ENCODE measurements at places on chromosomes 2 and 18. TPM values are rescaled to one million over a fixed set of nuclear protein-coding genes. Genes with fewer than 3 reads are reported as not detected.

GRCh38 chr18:4203568-4204437 is 251.3 kb downstream of the DLGAP1 start:
- H3K4me1 ChIP-seq: no peaks in the 10 kb centered on the region
- no peak for DNase-seq
- no peak overlapping the region for H3K4me3 ChIP-seq
- no peaks in the 10 kb centered on the region for H3K36me3 ChIP-seq

The KLHL30 gene
- not detected for total RNA-seq

- no peak overlapping the region for H3K27ac ChIP-seq
- H3K27me3 ChIP-seq: no peaks in the 10 kb centered on the region
- no peak overlapping the region for H3K4me3 ChIP-seq
- H3K4me1 ChIP-seq: no peaks in the 10 kb centered on the region
- H3K36me3 ChIP-seq: no peaks in the 10 kb centered on the region
These were observed 387.2 kb upstream of the CWC22 start for GRCh38 chr2:180394305-180394704.

GRCh38 chr2:165436559-165436958 is 32.9 kb upstream of the CSRNP3 start:
- DNase-seq: no peak
- no peaks in the 10 kb centered on the region for H3K4me1 ChIP-seq
- H3K4me3 ChIP-seq: no peak overlapping the region
- H3K27me3 ChIP-seq: no peaks in the 10 kb centered on the region
- no peak overlapping the region for H3K27ac ChIP-seq
- H3K36me3 ChIP-seq: no peaks in the 10 kb centered on the region

The ANKRD29 gene
- not detected for total RNA-seq

DNA sequence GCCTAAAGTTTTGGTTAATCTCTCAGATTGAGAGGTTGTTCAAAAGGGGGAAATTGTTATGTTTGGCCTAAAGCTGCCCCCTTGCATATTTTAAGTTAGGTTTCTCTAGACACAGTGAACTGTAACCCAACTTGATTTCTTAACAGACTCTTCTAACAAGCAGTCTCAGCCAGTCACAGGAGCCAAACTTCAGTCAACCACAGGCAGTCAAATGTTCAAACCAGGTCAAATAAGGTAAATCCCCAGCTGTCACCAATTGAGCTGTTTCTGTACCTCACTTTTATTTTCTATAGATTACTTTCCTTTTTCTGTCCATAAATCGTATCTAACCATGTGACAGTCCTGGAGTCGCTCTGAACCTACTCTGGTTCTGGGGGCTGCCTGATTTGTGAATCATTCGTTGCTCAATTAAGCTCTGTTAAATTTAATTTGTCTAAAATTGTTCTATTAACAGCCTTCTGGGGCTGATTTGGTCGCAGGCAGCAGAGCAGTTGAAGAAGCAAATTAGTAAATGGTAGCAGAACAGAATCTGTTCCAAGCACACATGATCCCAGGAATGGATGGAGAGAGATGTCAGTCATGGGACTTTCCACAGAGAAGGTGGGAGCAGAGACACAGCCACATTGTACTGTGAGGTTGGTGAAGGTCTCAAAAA is 16.4 kb upstream of the NFU1 start:
- H3K4me1 ChIP-seq: peaks cover 6% of the 10 kb centered on the region
- no peaks in the 10 kb centered on the region for H3K27me3 ChIP-seq
- no peak overlapping the region for H3K4me3 ChIP-seq
- H3K27ac ChIP-seq: no peak overlapping the region
- H3K36me3 ChIP-seq: no peaks in the 10 kb centered on the region
- DNase-seq: no peak

DNA sequence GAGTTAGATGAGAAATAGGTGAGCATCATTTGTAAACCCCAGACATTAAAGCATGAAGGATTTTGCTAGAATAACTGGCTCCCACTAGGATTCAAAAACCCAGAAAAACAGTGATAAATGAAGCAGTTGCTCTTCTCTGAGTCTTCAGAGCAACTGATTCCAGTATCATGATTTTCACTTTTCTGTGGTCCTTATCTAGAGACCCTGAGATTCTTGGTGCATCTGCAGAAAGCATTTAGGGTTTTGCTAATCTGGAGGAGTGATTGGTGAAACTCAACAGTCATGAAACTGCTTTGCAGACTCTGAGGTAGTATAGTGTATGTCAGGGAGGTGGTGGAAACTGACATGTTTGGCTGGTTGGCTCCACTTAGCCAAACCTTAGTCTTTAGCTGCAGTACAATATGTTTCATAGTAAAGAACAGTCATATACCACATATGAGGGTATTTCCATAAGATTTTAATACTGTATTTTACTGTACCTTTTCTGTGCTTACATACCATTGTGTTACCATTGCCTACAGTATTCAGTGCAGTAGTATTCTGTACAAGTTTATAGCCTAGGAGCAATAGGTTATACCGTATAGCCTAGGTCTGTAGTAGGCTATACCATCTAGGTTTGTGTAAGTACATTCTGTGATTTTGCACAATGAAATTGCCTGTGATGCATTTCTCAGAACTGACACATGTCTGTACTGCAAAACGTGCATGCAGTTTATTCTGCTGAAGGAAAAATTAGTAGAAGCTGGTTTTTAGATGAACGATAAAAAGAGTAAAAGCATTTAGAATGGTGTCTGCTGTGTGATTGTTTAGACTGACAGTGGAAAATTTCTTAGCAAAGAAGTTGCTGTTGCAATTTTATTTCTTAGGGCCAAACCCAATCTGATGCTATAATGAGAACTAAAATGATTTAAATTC is 23.8 kb downstream of the EML4 start:
- H3K4me1 ChIP-seq: peaks cover 38% of the 10 kb centered on the region
- no peak for DNase-seq
- H3K4me3 ChIP-seq: no peak overlapping the region
- peaks cover 11% of the 10 kb centered on the region for H3K36me3 ChIP-seq

The HRH4 gene
- not detected for total RNA-seq

DNA sequence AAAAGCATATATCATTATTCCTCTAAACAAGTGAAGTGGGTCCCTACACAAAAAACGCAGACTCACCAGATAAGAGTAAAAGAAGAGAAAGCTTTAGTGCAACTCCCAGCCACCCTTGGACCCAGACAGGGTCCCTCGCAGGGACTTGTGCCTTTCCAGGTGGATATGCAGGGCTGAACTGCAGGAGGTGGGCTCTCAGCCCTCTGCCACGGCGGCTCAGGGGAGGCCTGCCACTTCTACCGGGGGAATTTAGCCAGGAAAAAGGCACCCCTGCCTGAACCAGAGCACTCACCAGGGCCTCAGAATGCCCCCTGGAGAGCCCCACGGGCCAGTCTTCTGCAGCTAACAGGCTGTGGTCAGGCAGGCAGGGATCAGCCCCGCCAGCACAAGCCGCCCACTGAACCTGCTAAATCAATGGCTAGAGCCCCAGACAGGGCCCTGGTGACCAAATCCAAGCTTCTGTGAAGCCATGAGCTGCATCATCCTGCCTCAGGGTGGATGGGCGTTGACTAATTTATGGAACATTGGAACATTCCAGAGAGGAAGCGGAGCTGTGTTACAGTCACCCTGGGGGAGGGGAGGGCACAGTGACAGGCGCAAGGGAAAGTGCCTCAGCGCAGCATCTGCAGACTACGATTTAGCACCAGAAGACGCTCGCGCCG is 209.3 kb downstream of the EIPR1 start:
- H3K27ac ChIP-seq: no peak overlapping the region
- H3K36me3 ChIP-seq: peaks cover 18% of the 10 kb centered on the region
- no peak for DNase-seq
- H3K4me1 ChIP-seq: no peaks in the 10 kb centered on the region

DNA sequence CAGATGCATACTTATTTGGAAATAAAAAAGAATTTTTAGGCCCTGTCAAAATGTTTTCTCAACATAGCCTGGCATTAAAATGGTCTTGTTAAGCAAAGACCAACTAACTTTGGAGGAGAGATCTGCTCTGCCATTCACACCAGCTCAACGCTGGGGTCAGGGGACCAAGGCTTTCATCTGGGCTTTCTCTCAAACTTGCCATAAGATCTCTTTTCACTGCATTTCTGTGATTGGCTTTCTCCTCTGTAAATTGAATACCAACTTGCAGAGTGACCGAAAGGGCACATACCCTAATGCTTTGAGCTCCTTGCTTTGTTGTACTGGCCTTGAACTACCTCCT is 71.2 kb downstream of the MYCN start:
- DNase-seq: no peak
- H3K27ac ChIP-seq: no peak overlapping the region
- no peak overlapping the region for H3K4me3 ChIP-seq
- H3K27me3 ChIP-seq: peaks cover 20% of the 10 kb centered on the region

The IRS1 gene
- 9.6 TPM for total RNA-seq

The DSG4 gene
- not detected for total RNA-seq

The CERKL gene
- not detected for total RNA-seq

GRCh38 chr2:236706288-236706687 is 136.7 kb downstream of the ACKR3 start:
- no peak overlapping the region for H3K27ac ChIP-seq
- no peak overlapping the region for H3K4me3 ChIP-seq
- peaks cover 2% of the 10 kb centered on the region for H3K27me3 ChIP-seq
- H3K4me1 ChIP-seq: no peaks in the 10 kb centered on the region
- no peaks in the 10 kb centered on the region for H3K36me3 ChIP-seq

DNA sequence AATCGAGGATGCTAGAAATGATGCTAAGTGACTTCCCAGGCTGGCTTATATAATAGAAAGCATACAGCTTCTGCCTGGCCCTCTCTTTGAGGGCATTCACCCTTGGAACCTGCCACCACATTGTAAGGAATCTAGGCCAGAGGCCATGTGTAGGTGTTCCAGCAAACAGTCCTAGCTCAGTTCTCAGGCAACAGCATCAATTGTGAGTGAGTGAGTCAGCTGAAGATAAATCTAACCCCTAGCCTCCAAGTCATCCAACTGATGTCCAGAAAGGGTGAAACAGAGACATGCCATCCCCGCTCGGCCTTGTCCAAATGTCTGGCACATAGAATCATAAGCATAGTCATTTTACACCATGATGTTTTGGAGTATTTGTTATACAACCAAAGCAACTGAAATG is 324.3 kb upstream of the KLHL14 start:
- no peaks in the 10 kb centered on the region for H3K27me3 ChIP-seq
- no peaks in the 10 kb centered on the region for H3K4me1 ChIP-seq
- no peaks in the 10 kb centered on the region for H3K36me3 ChIP-seq
- no peak for DNase-seq
- H3K27ac ChIP-seq: no peak overlapping the region

- H3K4me3 ChIP-seq: no peak overlapping the region
These were observed 10.4 kb upstream of the MAP2 start for GRCh38 chr2:209413311-209414014.

- no peak overlapping the region for H3K27ac ChIP-seq
- no peak for DNase-seq
- H3K4me1 ChIP-seq: no peaks in the 10 kb centered on the region
These were observed 112.6 kb upstream of the NT5C1B start for GRCh38 chr2:18701981-18702380.

The DRC1 gene
- not detected for total RNA-seq

DNA sequence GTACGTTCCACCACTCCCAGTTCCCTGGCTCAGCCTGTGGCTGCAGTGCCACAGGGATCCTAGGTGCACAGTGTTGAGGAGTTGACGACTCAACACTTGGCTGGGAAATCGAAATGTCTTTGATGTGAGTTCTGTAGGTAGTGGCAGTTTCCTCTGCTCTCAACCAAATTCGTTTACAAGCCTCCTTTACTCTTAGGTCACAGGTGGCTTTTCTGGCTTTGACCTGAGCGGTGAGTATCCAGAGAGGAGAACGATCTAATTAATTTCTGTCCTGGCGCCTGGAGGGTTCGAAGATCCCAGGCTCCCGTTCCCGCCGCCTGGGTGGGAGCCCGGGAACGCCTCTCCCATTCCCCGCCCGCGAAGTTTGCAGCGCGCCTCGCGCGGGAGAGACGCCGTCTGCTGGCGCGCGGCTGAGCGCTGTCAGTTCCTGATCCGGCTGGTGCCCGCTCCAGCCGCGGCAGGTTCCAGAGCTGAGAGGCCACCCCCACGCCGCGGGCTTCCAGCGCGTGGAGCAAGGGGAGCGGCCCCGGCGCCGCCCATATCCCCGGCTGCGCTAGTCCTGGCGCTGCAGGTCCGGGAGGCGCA is at the start of gene LAMA3:
Gene LAMA3 (plus strand): TSS at position 423 of the 585 bp plus-strand sequence. CDS start 231 bp downstream, outside the sequence.
- H3K4me1 ChIP-seq: peaks cover 7% of the 10 kb centered on the region
- no peak within 1 kb of the TSS for H3K27ac ChIP-seq
- no peaks in the 10 kb centered on the region for H3K36me3 ChIP-seq
- DNase-seq: peak; percentile 29

The FAM237A gene
- not detected for total RNA-seq

The HNRNPA3 gene
- total RNA-seq: 329 TPM

DNA sequence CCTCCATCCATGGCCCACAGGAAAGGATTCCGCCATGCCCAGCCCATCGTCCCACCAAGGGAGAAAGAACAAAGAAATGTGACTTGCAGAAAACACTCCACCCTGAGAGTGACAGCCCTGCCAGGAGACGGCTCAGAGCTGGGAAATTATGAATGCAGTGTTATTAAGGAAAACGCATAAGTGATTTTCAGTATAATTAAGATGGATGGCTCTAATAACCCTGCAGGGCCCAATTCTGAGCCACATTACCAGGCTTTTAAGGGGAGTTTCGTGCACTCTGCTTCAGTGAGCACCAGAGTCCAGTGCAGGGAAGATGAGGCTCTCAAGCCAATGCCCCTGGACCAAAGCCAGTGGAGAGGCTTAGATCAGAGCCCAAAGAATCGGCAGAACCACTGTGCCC is 10.6 kb upstream of the TEX51 start:
- H3K36me3 ChIP-seq: no peaks in the 10 kb centered on the region
- H3K27me3 ChIP-seq: peaks cover 3% of the 10 kb centered on the region
- no peak for DNase-seq
- H3K4me3 ChIP-seq: no peak overlapping the region
- peaks cover 2% of the 10 kb centered on the region for H3K4me1 ChIP-seq
- H3K27ac ChIP-seq: no peak overlapping the region

The RABL2A gene
- 12.0 TPM for total RNA-seq

The CRYGB gene
- not detected for total RNA-seq

The ALLC gene
- total RNA-seq: not detected

The NR4A2 gene
- total RNA-seq: 2.0 TPM

DNA sequence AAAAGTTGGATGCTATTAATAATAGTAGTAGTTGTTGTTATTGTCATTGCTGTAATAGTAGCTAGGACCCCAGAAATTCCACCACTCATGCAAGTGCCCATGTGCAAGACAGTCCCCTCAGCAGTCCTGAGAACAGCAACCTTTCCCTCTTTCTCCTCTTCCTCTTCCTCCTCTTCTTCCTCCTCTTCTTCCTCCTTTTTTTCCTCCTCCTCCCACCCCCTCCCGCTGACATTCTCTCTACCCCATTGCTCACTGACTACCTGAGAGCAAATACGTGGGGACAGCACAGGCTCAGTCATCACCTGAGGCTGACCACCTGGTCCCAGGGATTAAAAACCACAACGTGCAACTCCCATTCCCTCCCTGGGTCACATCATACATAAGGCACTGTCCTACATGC is 41.8 kb downstream of the SMAD7 start:
- H3K36me3 ChIP-seq: peaks cover 8% of the 10 kb centered on the region
- H3K27me3 ChIP-seq: peaks cover 2% of the 10 kb centered on the region
- H3K4me1 ChIP-seq: peaks cover 30% of the 10 kb centered on the region
- no peak for DNase-seq
- no peak overlapping the region for H3K4me3 ChIP-seq

- no peak for DNase-seq
- H3K36me3 ChIP-seq: no peaks in the 10 kb centered on the region
- H3K27ac ChIP-seq: no peak overlapping the region
- no peak overlapping the region for H3K4me3 ChIP-seq
- no peaks in the 10 kb centered on the region for H3K4me1 ChIP-seq
- H3K27me3 ChIP-seq: no peaks in the 10 kb centered on the region
These were observed 220.2 kb upstream of the APCDD1 start for GRCh38 chr18:10234281-10234680.
